ENCODE measurements at places on chromosomes 3 and 15. TPM values are rescaled to one million over a fixed set of nuclear protein-coding genes. Genes with fewer than 3 reads are reported as not detected.

- DNase-seq = no peak
- peaks cover 24% of the 10 kb centered on the region for H3K4me1 ChIP-seq
- H3K36me3 ChIP-seq = no peaks in the 10 kb centered on the region
- H3K27ac ChIP-seq = no peak overlapping the region
- no peak overlapping the region for H3K4me3 ChIP-seq
- no peaks in the 10 kb centered on the region for H3K27me3 ChIP-seq
Observed at GRCh38 chr3:115789481-115789880, 166.2 kb downstream of the GAP43 start.

GRCh38 chr3:70874196-70874595 lies 561.8 kb upstream of the MDFIC2 start:
- H3K36me3 ChIP-seq = no peaks in the 10 kb centered on the region
- no peak overlapping the region for H3K27ac ChIP-seq
- no peaks in the 10 kb centered on the region for H3K27me3 ChIP-seq
- H3K4me3 ChIP-seq = no peak overlapping the region
- no peaks in the 10 kb centered on the region for H3K4me1 ChIP-seq
- no peak for DNase-seq

ROPN1 gene
- not detected for total RNA-seq

CELSR3 gene
- 3.5 TPM for total RNA-seq

HIGD1A gene
- 26.7 TPM for total RNA-seq

AHSG gene
- not detected for total RNA-seq
